ENCODE measurements at places on chromosomes 7 and 10.

- no peak for DNase-seq
- H3K27ac ChIP-seq: no peak overlapping the region
- H3K27me3 ChIP-seq: no peaks in the 10 kb centered on the region
Observed at GRCh38 chr7:130275826-130276297, 9.2 kb downstream of the CPA2 start.

DNA sequence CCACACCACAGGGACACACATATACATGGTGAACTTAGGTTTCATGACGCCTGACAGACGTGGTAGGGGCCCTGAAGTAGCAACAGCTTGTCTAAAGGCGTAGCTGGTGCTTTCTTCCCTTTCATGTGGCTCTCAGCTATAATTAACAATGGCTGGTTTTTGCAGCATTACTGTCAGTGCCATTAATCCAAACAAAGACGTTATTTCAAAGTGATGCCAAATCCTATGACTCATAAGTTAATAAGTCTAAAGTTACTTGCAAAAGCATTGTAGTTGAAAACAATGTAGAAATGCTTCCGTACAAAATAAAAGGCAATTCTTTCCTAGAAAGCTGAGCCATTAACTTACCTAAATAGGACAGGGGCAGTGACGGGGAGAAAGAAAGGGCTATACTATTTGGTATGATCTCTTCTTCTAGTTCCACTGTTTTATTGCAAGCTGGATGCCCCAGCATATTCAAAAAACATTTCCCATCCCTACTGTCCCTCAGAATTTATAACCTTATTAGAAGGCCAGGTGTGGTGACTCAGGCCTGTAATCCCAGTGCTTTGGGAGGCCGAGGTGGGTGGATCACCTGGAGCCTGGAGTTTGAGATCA, 105.4 kb downstream of the ODAD2 start:
- no peaks in the 10 kb centered on the region for H3K4me1 ChIP-seq
- H3K27ac ChIP-seq: no peak overlapping the region
- H3K27me3 ChIP-seq: no peaks in the 10 kb centered on the region
- no peak for DNase-seq

- no peaks in the 10 kb centered on the region for H3K4me1 ChIP-seq
- DNase-seq: no peak
- no peak overlapping the region for H3K27ac ChIP-seq
- H3K36me3 ChIP-seq: no peaks in the 10 kb centered on the region
Observed at GRCh38 chr10:1575481-1576244, 161.7 kb downstream of the ADARB2 start.

- H3K4me1 ChIP-seq: peaks cover 8% of the 10 kb centered on the region
- H3K36me3 ChIP-seq: no peaks in the 10 kb centered on the region
- no peak overlapping the region for H3K27ac ChIP-seq
- H3K4me3 ChIP-seq: no peak overlapping the region
- no peaks in the 10 kb centered on the region for H3K27me3 ChIP-seq
- DNase-seq: no peak
Observed at GRCh38 chr7:157428554-157428945, 91.7 kb downstream of the DNAJB6 start.

All from CD14-positive monocyte (primary cell).